ENCODE measurements at places on chromosomes 5 and 9.

DNA sequence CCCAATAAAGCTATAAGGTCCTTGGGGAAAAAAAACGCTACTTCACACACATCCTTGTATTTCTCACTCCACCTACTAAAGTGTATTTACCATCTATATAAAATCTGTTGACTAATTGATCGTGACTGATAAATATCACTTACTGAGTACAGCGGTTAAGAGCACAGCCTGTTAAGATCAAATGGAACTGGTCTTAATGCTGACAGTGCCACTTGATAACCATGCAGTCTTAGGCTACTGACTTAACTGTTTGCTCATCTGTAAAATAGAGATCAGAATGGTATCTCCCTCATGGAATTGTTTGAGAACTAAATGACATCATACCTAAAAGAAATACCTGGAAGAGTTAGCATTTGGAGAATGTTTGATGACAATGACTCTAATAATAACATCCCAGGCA, 67.5 kb downstream of the ZFAND5 start:
- DNase-seq, result no peak

DNA sequence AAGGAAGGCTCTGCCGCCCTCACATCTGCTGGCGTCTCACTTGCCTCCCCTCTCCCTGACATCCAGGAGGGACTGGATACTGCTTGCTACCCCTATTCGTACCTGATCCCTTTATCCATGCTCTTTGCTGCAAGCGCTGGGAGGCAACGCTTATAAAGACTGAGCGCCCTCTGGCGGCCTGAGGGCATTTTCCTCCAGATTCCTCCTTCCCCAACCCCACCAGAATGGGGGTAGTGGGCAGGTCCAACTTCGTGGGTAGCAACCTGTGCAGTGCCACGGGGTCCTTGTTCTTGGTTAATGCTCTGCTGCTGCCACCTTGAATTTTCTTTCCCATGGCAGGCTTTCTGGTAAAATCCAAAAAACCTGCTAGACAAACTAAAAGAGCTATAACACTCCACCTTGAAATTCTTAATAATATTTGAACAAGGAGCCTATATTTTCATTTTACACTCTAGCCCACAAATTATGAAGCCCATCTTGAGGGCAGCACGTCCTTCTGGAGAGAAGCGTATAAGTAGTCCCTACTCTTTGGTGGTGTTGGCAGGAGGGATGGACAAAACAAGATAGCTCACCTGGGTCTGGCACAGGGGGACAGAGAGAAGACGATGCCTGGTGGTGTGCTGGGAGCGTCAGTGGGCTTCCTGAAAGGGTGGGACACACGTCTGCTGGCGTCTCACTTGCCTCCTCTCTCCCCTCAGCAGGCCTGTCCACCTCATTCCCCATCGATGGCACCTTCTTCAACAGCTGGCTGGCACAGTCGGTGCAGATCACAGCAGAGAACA, 52.5 kb downstream of the JADE2 start:
- DNase-seq, result peak; percentile 78

DNA sequence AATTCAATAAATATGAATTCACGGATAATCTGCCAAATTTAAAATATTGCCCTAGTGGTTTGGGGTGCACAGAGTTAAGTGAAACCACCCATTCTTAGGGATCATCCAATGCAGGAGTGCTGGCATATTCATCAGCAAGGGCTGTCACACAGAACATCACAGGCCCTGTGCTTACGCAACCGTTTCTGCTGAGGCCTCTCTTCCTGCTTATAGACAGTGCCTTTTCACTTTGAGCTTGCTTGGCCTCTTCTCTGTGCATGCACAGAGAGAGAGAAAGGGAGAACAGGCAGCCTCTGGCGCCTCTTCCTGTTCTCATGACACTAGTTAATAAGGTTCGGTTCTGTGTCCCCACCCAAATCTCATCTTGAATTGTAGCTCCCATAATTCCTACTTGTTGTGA, 366.3 kb downstream of the ICE1 start:
- no peak for DNase-seq

DNA sequence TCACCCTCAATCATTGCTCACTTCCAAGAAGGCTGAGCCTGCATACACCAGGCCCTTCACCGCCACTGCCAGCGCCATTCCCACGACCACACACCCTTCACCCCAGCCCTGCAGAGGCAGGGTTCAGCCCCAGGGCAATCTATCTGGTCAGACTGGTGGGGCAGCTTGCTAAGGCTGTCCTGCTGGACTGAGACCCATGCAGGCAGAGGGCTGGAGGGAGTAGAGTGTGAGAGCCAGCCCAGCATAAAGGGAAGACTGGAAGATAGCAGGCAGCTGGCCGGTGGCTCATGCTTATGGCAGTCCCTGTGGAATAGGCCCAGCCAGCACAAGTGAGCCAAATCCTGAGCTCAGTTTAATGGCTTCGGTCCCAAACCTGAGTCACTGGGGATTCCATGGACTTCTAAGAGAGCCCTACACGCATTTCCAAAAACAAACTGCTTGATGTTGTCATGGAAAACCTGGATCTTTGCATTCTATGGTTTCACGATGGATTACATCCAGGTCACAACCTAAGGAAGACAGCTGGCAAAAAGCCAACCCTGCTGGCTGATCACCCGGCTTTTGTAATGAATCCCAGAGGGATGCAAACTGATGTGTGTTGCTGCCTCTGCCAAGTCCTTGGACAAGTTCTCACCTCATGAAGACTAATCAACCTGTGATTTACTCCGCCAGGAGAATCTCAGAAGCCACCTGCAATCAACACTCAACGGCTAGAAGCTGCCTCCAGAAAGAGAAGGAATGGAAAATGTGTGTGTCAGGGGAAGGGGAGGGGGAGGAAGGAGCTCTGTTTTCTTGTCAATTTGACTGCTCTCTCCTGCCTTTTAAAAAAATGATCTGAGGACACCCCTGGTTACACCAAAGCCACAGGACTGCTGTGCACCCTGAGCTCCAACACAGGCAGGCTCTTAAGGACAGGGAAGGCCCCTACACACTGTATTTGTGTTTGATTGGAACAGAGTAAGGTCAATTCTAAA, 143.6 kb downstream of the LHFPL2 start:
- no peak for DNase-seq

DNA sequence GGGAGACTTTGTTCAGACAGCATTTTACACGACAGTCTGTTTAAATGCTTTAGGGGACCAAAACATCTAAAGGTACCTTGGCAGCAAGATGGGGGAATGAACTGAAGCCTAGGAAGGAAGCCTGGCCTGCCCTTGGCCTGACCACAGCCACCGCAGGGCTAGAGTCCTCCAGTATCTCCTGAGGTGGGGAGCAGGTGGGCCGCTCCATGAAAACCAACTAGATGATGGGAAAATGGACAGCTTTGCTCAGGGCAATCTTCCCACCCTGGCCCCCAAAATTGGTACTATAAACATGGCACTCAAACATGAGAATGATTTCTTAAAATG, 153.3 kb downstream of the AUH start:
- DNase-seq, result no peak
